ENCODE measurements at places on chromosomes 16 and 17.

GRCh38 chr16:73403291-73403690 is 355.4 kb upstream of the ZFHX3 start:
- no peak for DNase-seq

- DNase-seq = no peak
These were observed 15.9 kb upstream of the TNS4 start for GRCh38 chr17:40517286-40517662.

- DNase-seq = no peak
These were observed 17.8 kb upstream of the MPHOSPH6 start for GRCh38 chr16:82187829-82188228.

GRCh38 chr16:75486014-75486675 is 9.1 kb downstream of the CHST6 start:
- DNase-seq = no peak

DNA sequence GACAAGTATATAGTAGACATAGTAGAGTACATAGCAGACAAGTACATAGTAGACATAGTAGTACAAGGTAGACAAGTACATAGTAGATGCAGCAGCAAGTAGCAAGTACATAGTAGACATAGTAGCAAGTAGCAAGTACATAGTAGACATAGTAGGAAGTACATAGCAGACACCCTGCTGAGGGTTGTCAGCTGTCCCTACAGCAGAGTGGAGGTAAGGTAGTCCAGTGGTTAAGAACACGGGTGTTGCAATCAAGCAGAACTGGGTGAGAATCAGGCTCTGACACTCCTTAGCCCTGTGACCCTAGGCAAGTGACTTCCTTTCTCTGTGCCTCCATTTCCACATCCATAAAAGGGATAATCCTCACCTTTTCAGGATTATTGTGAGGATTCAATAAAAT is 94.7 kb downstream of the NOG start:
- DNase-seq = no peak

DNA sequence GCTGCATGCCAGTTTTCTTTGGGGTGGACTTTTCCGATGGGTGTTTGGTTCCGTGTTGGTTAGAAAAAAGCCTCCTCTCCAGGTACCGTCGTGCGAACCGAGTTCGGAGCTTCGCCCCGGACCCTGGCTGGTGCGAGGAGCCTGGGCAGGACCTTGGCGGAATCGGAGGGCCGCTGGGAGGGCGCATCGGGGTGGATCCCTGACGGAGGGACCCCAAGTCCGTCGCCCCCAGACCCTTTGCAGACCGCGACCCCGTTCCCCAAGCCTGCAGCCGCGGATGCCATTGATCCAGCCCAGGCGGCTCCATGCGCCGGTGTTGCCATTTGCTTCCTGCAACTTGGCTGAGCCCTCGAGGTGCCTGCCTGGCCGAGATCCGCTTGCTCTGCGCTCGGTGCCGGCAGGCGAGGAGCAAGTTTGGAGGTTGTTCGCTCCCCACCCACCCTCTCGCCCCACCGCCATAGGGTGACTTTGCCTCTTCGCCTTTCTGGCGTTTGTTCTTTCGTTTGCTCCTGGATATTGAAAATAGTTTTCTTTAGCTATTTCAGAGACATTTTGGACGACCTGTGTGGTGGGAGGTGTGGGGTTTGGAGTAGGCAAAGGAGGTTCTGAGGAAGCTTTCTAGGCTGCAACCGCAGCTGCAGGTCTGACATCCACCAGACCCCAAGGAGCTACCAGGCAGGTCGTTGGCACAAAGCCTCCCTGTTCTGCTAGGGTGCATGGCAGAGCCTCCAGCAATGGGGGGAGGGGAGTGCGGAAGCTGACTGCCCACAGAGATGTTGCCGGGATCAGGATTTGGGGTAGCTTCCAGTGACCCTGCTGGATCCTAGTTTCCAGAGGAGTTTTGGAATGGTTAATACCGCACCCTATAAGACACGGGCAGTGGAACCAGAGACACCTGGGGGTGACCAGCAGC is 58.2 kb downstream of the RAP1GAP2 start:
- no peak for DNase-seq

GRCh38 chr16:4182581-4183236 is 59.2 kb downstream of the SRL start:
- DNase-seq = no peak

GRCh38 chr16:22195695-22196558 is 10.2 kb upstream of the EEF2K start:
- DNase-seq = peak; percentile 75

GRCh38 chr16:64654178-64654577 is 467.7 kb downstream of the CDH11 start:
- no peak for DNase-seq

GRCh38 chr17:64356776-64357175 is 33.9 kb downstream of the PECAM1 start:
- DNase-seq = no peak

DNA sequence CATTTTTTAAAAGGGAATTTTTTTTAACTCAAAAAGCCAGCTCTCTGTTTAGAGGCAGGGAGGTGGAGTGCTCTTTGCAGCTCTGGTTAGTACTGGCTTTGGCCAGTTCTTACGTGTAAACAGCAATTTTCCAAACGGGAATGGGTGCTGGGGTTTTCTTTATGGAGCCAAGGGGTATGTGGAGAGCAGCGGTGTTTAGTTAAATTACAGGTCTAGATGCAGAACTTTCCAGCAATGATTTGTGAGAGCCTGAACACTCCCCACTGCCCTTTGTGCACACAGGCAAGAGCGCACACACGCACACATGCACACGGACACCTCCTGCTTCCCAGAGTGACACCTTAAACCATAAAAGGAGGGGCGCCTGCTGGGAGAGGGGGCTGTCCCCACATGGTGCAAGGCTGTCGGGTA is 140.2 kb downstream of the MSI2 start:
- no peak for DNase-seq

DNA sequence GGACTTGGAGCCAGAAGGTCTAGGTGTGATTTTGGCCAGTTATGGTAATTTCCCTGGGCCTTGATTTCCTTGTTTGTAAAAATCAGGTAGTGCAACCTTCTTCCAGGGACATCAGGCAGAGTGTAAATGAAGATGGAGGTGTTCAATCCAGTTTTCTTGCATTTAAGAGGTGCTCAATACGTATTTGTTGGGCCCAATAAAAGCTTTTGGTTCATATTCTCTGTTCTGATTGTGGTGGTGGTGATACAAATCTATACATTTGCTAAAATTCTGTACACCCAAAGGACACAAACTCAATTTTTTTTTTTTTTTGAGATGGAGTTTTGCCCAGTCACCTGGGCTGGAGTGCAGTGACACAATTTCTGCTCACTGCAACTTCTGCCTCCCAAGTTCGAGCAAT is 6.0 kb downstream of the CD79B start:
- DNase-seq = no peak

- no peak for DNase-seq
These were observed 45.4 kb downstream of the SOX8 start for GRCh38 chr16:1026784-1027500.

GRCh38 chr16:80554033-80554432 is 13.2 kb downstream of the DYNLRB2 start:
- DNase-seq = no peak

GRCh38 chr16:7871371-7871770 is 538.7 kb downstream of the RBFOX1 start:
- no peak for DNase-seq

GRCh38 chr16:74107795-74108610 is 188.6 kb upstream of the PSMD7 start:
- DNase-seq = no peak

DNA sequence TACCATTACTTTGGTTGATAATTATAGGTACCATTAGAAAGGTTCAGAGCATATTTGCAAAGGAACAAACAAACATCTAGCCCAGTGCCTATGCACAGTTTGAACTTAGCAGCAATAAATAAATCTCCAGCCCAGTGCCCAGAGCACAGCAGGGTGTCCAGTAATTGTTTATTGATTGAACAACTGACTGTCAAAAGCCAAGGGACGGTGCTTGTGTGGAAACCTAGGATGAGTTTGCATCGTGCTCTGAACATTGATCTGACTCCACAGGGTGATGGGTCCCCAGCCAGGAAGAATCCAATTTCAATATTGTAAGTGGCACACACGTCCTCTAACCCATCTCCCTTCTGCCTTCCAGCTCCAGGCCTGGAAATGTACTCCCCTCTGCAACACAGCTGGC is 625.5 kb upstream of the C16orf82 start:
- DNase-seq = no peak

DNA sequence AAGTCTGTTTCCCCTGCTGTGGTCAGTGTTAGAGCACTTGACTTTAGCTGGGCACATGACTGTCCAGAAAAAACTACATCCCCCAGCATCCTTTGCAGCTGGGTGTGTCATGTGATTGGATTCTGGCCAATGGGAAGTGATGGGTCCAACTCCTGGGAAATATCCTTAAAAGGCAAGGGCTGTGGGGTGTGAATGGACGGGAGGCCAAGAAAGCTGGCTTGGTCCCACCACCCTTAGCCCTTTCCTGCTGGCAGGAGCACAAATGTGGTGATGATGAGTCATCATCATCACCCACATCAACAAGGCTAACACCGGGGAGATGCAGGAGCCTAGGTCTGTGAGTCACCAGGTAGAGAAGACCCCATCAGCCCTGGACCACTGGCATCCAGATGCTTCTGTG is 341.7 kb downstream of the C16orf95 start:
- DNase-seq = no peak
